Activated naive CD8-positive, alpha-beta T cell treated with anti-CD3 and anti-CD28 coated beads, Interleukin-2, amount 10 ng/mL, durations not matched to agents 7 days and 5 days (primary cell): ENCODE measurements at places on chromosomes 4 and X. TPM values are rescaled to one million over a fixed set of nuclear protein-coding genes. Genes with fewer than 3 reads are reported as not detected.

GRCh38 chr4:44563496-44563895 is 87.9 kb downstream of the YIPF7 start:
- DNase-seq, result no peak
- H3K4me1 ChIP-seq, result no peaks in the 10 kb centered on the region
- no peaks in the 10 kb centered on the region for H3K36me3 ChIP-seq
- no peak overlapping the region for H3K27ac ChIP-seq
- no peak overlapping the region for H3K4me3 ChIP-seq

The BGN gene
- not detected for total RNA-seq

DNA sequence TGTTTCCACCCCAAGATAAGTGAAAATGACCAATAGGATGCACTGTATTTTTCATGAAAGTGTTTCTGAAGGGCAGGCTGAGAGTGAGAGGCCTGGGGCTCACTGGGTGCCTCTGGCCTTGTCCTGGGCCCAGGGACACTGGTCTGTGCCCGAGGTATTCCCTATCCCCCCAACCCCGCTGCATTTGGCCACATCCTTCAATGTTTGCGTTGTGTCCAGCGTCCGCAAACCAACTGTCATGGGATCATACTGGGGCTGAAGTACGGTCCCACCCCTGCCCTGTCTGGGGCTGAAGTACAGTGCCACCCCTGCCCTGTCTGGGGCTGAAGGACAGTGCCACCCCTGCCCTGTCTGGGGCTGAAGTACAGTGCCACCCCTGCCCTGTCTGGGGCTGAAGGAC is 22.0 kb upstream of the MSANTD1 start:
- no peak for DNase-seq
- no peaks in the 10 kb centered on the region for H3K27me3 ChIP-seq
- no peaks in the 10 kb centered on the region for H3K4me1 ChIP-seq
- H3K4me3 ChIP-seq, result no peak overlapping the region
- peaks cover 21% of the 10 kb centered on the region for H3K36me3 ChIP-seq

The IGFBP7 gene
- total RNA-seq, result not detected

DNA sequence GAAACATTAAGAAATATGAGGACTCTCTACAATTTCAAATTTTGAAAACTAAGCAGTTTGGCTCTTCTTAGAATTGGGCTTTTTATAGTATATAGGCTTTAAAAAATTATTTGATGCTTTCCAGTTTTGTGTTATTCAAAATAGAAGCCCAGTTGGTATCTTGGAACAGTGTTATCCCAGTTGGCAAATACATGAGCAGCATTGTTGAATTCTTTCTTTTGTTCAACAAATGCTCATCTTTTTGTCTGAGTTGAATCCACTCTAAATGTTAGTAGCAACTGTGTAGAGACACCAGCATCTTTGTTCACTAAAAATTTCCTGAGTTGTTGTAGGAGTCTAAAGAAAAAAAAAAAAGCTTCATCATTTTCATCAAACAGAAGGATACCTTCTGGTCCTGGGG is 41.0 kb upstream of the LIMCH1 start:
- peaks cover 6% of the 10 kb centered on the region for H3K27me3 ChIP-seq
- H3K27ac ChIP-seq, result no peak overlapping the region
- no peaks in the 10 kb centered on the region for H3K4me1 ChIP-seq

GRCh38 chr4:99323756-99324155 is 2.6 kb upstream of the ADH1B start:
- H3K27ac ChIP-seq, result no peak overlapping the region
- no peaks in the 10 kb centered on the region for H3K27me3 ChIP-seq
- H3K4me3 ChIP-seq, result no peak overlapping the region
- no peaks in the 10 kb centered on the region for H3K36me3 ChIP-seq
- H3K4me1 ChIP-seq, result no peaks in the 10 kb centered on the region

DNA sequence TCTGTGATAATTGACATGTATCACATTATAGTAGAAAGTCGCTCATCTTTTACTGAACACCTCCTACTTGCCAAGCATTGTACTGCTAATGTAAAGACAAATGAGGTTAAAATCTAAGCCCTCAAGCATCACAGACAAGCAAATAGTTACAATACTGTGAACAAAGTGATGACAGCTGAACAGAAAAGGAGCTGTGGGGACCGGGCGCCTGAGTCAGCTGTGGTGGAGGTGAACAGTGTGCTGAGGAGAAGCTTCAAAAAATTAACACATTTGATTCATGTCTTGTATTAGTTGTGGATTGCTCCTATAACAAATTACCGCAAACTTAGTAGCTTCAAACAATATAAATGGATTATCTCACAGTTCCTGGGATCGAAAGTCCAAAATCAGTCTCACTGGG is 124.3 kb downstream of the MAPK10 start:
- no peak overlapping the region for H3K27ac ChIP-seq
- no peak overlapping the region for H3K4me3 ChIP-seq
- H3K27me3 ChIP-seq, result no peaks in the 10 kb centered on the region
- H3K36me3 ChIP-seq, result no peaks in the 10 kb centered on the region

The PCDH10 gene
- not detected for total RNA-seq

GRCh38 chr4:32775049-32775448 is 2054.9 kb downstream of the PCDH7 start:
- no peaks in the 10 kb centered on the region for H3K27me3 ChIP-seq
- no peaks in the 10 kb centered on the region for H3K36me3 ChIP-seq
- H3K27ac ChIP-seq, result no peak overlapping the region
- no peaks in the 10 kb centered on the region for H3K4me1 ChIP-seq

DNA sequence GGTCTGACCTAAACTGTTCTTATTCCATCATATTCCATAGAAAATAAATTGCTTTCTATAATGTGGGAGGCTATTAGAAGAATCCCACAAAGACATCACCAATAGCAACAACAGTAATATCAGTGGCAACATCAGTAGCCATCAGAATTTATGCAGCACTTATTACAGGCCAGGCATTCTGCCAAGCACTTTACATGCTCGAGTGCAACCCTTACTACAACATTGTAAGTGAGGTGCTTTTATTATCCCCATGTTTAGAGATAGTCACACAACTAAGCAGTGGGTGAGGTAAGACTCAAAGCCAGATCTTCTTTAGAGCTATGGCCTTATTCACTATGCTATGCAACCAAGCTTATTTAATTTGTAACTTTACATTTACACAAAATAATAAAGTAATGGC is 317.1 kb upstream of the BMP3 start:
- H3K27ac ChIP-seq, result no peak overlapping the region
- H3K4me1 ChIP-seq, result peaks cover 6% of the 10 kb centered on the region
- no peak for DNase-seq
- peaks cover 5% of the 10 kb centered on the region for H3K36me3 ChIP-seq
- H3K27me3 ChIP-seq, result no peaks in the 10 kb centered on the region
